Lower lobe of right lung (tissue), 2 donors: ENCODE measurements at places on chromosomes 1 and 21. TPM values are rescaled to one million over a fixed set of nuclear protein-coding genes. Genes with fewer than 3 reads are reported as not detected.
A peak's percentile ranks its signal among the peaks of the same experiment; 100 is the strongest.

- H3K27ac ChIP-seq, result no peak overlapping the region
- no peaks in the 10 kb centered on the region for H3K36me3 ChIP-seq
- no peaks in the 10 kb centered on the region for H3K4me1 ChIP-seq
- no peak for DNase-seq
- no peaks in the 10 kb centered on the region for H3K27me3 ChIP-seq
- H3K4me3 ChIP-seq, result no peak overlapping the region
Measured at GRCh38 chr21:36846631-36847030, 119.8 kb downstream of the HLCS start.

- H3K4me3 ChIP-seq, result no peak overlapping the region
- no peak for DNase-seq
- no peaks in the 10 kb centered on the region for H3K27me3 ChIP-seq
Measured at GRCh38 chr1:186575348-186575747, 104.9 kb downstream of the PTGS2 start.

DNA sequence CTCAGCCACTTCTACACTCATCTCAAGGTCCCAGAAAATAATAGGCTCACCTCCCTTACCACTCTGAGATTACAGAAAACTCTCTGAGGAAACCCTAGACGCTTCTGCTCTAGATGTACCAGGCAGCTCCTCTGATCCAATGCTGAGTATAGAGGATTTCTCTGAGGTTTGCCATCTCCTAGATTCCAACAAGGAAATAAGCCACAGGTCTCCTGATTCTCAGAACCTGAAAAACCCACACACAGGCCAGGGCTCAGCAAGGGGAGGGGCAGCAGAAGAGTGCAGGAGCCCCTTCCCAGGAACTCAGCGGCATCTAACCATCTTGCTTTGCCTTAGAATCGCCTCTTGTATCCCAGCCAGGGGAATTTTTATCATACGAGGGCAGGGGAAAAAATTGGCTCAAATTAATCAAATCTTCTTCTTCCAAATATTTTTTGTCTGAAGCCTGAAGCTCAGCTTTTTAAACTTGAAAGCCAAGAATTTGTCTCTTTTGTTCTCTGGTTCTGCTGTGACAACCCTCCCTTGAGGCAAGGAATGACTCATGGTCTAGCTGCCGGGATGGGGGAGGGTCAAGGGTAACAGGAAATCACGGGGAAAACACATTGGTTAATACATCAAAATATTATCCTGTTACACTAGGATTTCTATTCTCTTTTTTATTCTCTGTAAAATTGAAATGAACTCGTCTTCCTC is 30.8 kb downstream of the GORAB start:
- H3K27me3 ChIP-seq, result no peaks in the 10 kb centered on the region
- no peaks in the 10 kb centered on the region for H3K36me3 ChIP-seq
- H3K4me3 ChIP-seq, result no peak overlapping the region
- peak; percentile 49 for DNase-seq
- H3K27ac ChIP-seq, result peak overlapping the region; percentile 65

DNA sequence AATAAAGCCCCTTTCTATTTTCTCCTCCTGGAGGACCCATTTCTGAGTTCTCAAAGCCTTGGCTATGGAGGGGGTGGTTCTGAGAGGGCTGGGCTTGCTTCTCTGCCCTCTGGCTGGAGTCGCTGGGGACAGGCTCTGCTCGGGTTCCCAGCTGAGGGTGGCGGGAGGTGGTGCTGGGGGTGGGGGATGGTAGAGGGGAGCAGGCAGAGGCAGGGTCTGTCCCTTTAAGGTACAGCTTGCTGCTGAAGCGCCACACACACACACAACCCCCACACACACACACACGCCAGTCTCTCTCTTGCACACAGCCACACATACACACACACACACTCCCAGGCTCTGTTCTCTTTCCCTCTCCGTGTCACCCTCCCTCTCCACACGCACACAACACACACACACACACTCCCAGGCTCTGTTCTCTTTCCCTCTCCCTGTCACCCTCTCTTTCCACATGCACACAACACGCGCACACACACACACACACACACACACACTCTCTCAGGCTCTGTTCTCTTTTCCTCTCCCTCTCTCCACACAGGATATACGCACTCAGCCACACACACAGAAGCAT is 69.8 kb upstream of the SSBP3 start:
- no peak overlapping the region for H3K27ac ChIP-seq
- DNase-seq, result no peak
- H3K4me1 ChIP-seq, result peaks cover 18% of the 10 kb centered on the region

Gene SELL
- 23.8 TPM for total RNA-seq

Gene RER1
- total RNA-seq, result 133 TPM

Gene ATXN7L2
- total RNA-seq, result 3.8 TPM
